HFFc6 (cell line): ENCODE measurements at places on chromosomes 3 and 15. TPM values are rescaled to one million over a fixed set of nuclear protein-coding genes. Genes with fewer than 3 reads are reported as not detected.

Gene RTP4
- total RNA-seq: not detected in 3 replicates

- peak overlapping the region; percentile 93 for H3K27ac ChIP-seq
- H3K27me3 ChIP-seq: no peaks in the 10 kb centered on the region
- peaks cover 84% of the 10 kb centered on the region for H3K4me1 ChIP-seq
- peak; percentile 89 for DNase-seq
- H3K4me3 ChIP-seq: peak overlapping the region; percentile 79
Observed at GRCh38 chr15:62469874-62470688, 305.0 kb upstream of the C2CD4B start.

GRCh38 chr3:133135306-133135705, 97.1 kb downstream of the TMEM108 start:
- no peaks in the 10 kb centered on the region for H3K4me1 ChIP-seq
- no peaks in the 10 kb centered on the region for H3K36me3 ChIP-seq
- H3K4me3 ChIP-seq: no peak overlapping the region
- DNase-seq: no peak

- H3K4me1 ChIP-seq: peaks cover 40% of the 10 kb centered on the region
- 0 out of 2 replicates have a peak, but pooled peaks cover 8% of the 10 kb centered on the region for H3K36me3 ChIP-seq
- no peak overlapping the region for H3K4me3 ChIP-seq
- no peak for DNase-seq
- no peak overlapping the region for H3K27ac ChIP-seq
Observed at GRCh38 chr3:97968376-97968775, 3.9 kb downstream of the RIOX2 start.

Gene SAMMSON
- not detected in 3 replicates for total RNA-seq

DNA sequence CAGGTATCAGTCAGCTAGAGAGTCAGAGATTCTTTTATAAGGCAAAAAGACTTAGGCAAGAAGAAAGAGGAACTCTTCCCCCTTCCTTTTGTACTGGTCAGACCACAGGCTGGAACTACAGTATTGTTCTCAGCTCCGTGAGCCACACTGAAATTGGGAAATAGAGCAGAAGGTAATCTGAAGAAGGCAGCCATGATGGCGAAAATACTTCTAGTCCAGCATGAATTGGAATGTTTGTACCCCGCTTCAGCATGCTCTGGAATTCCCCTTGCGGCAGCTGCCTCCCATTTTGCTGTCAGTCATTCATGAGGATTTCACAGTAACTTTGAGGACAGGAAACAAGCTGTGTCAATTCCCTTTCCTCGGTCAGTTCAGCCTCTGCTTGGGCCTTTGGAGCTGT, 96.2 kb downstream of the CORO2B start:
- no peak for DNase-seq
- H3K36me3 ChIP-seq: no peaks in the 10 kb centered on the region
- no peak overlapping the region for H3K27ac ChIP-seq
- H3K27me3 ChIP-seq: no peaks in the 10 kb centered on the region
- peaks cover 20% of the 10 kb centered on the region for H3K4me1 ChIP-seq

Gene ZMYND10
- 0.18 to 0.99 TPM (median 0.78 TPM) in 3 replicates for total RNA-seq

DNA sequence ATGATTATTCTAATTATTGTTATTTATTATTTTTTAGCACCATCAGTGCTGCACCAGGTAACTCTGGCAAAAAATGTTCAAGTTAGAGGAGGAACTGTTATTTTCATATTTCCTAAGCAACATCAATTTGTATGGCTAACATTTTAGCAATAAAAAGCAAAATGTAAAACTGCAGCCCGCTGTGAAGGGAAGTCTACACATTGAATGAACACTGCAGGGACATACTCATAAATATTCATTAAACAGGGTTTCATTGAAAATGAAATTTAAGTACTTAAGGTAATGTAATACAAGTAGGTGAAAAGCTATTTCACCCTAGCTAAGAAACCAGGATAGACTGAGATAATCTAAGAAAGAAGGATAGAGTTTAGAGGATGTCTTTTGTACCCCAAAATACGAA, 532.7 kb downstream of the NLGN1 start:
- no peak for DNase-seq
- H3K27me3 ChIP-seq: no peaks in the 10 kb centered on the region
- peaks cover 25% of the 10 kb centered on the region for H3K4me1 ChIP-seq
- H3K27ac ChIP-seq: no peak overlapping the region
- no peaks in the 10 kb centered on the region for H3K36me3 ChIP-seq

Gene MITF
- 23.7 to 32.4 TPM (median 25.3 TPM) in 3 replicates for total RNA-seq

Gene FETUB
- not detected in 3 replicates for total RNA-seq

Gene FBXW12
- not detected in 3 replicates for total RNA-seq

Gene RAB6B
- 2.1 to 5.4 TPM (median 4.8 TPM) in 3 replicates for total RNA-seq

Gene SAMD7
- not detected in 3 replicates for total RNA-seq

Gene FRMD4B
- total RNA-seq: 0.05 to 0.18 TPM (median 0.12 TPM) in 3 replicates
